ENCODE measurements at places on chromosomes 1 and 21.

GRCh38 chr1:68673771-68674170, 176.9 kb upstream of the DEPDC1 start:
- no peak for DNase-seq

GRCh38 chr1:218809061-218809460, 364.6 kb upstream of the LYPLAL1 start:
- DNase-seq, result no peak

GRCh38 chr21:43734131-43734927, 15.4 kb downstream of the PDXK start:
- DNase-seq, result no peak

DNA sequence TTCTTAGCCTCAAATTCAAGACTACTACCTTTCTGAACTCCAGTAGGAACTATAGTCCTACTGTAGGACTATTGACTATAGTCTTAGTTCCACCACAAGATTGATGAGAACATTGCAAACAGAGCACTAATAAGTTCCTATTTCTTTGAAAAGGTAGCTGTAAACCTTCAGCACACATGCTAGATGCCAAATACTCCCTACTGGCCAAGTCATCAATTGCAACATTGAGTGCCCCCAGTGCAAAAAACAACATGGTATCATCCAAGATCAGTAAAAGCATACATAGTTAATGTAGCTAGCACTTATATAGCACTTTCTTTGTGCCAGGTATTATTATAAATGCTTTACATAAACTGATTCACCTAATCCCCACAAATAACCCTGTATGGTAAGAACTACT, 99.8 kb downstream of the MRPL39 start:
- no peak for DNase-seq

GRCh38 chr1:9042272-9042671, 16.0 kb upstream of the SLC2A7 start:
- no peak for DNase-seq

DNA sequence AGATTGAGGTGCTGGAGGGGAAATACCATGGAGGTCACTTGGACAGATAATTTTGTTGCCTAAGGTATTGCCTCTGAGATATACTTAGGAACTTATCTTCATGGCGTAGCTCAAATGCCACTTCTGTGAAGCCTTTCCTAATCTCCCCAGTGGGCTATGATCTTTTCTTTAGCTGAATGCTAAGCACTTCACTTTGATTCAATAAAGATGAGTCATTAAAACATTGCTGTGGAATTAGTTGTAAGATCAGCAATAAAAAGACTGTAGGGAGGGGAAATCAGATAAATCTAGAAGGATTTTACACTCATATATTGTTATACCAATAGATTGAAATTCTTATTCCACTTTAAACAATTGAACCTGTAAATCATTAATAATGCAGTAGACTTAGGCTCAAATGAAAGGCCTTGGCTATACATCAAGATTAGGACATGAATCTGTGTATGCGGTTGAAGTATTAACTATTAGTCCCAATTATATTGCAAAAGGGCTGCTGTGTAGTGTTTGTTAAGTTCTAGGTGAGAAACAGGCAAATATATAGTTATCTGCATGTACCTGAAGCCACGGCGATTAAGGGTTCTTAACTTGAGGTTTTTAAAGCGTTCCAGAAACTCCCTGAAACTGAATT, 19.2 kb upstream of the MAGOH start:
- DNase-seq, result no peak

DNA sequence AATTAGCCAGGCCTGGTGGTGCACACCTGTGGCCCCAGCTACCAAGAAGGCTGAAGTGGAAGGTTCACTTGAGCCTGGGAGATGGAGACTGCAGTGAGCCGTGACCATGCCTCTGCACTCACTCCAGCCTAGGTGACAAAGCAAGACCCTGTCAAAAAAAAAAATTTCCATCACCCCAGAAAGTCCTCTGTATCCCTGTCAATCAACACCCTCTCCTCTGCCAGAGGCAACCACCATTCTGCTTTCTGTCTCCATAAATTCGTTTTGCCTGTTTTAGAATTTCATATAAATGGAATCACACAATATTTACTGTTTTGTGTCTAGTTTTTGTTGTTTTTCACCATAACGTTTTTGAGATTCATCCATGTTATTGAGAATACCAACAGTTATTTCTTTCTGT, 141.6 kb upstream of the SLC45A1 start:
- DNase-seq, result no peak

GRCh38 chr1:227883641-227884301, 64.0 kb downstream of the WNT9A start:
- DNase-seq, result no peak
